ENCODE measurements at places on chromosomes 6 and 20.

DNA sequence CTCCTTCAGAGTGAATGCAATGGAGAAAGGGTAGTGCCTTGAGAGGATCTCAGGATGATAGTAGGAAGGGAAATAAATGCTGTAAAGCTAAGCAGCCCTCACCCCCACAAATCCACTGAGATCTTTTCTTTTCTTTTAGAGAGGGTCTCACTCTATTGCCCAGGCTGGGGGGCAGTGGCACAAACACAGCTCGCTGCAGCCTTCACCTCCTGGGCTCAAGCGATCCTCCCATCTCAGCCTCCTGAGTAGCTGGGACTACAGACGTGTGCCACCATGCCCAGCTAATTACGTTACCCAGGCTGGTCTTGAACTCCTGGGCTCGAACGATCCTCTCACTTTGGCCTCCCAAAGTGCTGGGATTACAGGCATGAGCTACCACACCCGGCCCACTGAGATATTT, 16.0 kb upstream of the AVP start:
- DNase-seq, result no peak

DNA sequence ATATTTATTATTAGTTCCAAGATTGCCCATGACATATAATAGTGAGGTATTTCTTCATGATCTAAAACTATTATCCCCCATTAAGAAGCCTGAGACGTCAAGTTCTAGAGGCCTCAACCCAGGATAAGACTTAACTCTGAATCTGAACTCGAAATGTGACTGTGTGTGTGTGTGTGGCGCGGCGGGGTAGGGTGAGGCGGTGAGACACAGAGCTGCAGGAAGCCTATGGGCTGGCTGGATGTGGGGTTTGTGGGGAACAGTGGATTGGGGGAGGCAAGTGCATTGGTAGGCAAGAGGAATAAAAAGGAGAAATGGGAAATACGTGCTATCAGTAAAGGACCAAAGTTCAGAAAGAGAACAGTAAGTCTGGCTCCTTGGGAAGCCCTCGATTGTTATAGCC, 66.5 kb upstream of the RNF146 start:
- no peak for DNase-seq

- no peak for DNase-seq
Measured at GRCh38 chr6:15800841-15801617, 138.2 kb upstream of the DTNBP1 start.

GRCh38 chr6:143248359-143248758, 187.7 kb downstream of the AIG1 start:
- no peak for DNase-seq

- no peak for DNase-seq
Measured at GRCh38 chr20:15176929-15177328, 839.5 kb upstream of the FLRT3 start.

- no peak for DNase-seq
Measured at GRCh38 chr6:155278319-155279049, 14.7 kb downstream of the CLDN20 start.

DNA sequence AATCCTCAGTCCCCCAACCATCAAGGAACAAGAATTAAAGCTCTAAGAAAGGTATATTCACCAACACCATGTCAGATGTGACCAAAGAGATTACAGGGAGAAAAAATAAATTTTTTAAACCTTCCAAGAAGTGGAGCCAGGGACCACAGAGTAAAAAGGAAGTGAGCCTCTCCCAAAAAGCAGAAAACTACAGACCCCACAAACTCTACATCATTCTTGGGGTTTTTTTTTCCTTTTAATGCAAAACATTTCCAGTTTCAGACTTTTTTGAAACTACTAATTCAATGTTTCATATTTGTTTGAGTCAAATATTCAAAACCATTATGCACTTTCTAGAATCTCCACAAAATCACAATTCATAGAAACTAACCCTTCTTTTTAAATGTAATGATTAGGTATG, 6.8 kb upstream of the IL17F start:
- no peak for DNase-seq

DNA sequence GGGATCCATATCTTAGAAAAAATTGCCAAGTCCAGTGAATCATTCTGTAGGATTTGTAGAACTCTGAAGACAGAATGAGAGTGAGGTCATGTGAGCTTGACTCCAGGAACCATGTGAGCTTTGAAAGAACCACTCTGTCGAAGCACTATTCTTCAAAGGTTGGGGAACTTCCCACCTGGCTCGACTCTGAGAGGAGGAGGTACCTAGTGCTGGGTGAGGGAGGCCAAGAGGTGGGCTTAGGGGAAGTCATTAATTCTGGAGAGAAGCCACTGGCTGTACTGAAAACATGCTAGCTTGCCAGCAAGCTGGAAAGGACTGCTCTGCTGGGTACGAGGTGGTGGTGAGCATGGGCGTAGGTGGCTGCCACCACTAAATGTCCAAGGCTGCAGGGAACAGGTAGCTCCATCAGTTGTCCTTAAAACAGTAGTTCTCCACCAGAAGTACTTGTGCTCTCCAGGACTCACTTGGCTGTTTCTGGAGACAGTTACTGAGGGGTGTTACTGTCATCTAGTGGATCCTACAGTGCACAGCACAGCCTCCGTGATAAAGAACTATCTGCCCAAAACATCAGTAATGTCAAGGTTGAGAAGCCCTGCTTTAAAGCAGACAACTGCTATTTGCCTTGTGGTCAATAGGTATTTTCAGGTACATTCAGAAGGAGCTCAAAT, 34.7 kb upstream of the SYNJ2 start:
- DNase-seq, result no peak

GRCh38 chr6:118367314-118367713, 180.8 kb upstream of the PLN start:
- no peak for DNase-seq

DNA sequence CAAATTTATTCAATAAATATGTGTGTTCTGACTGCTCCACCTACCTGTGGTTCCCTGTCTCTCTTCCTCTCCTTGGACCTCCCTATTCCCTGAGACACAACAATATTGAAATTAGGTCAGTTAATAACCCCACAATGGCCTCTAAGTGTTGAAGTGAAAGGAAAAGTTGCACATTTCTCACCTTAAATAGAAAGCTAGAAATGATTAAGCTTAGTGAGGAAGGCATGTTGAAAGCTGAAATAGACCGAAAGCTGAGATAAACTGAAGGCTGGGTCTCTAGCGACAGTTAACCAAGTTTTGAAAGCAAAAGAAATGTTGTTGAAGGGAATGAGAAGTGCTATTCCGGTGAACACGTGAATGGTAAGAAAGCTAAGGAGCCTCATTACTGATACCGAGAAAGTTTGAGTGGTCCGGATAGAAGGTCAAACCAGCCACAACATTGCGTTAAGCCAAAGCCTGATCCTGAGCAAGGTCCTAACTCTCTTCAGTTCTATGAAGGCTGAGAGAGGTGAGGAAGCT, 34.1 kb downstream of the UST start:
- DNase-seq, result no peak

GRCh38 chr6:107869871-107870270, 45.8 kb upstream of the SCML4 start:
- no peak for DNase-seq

DNA sequence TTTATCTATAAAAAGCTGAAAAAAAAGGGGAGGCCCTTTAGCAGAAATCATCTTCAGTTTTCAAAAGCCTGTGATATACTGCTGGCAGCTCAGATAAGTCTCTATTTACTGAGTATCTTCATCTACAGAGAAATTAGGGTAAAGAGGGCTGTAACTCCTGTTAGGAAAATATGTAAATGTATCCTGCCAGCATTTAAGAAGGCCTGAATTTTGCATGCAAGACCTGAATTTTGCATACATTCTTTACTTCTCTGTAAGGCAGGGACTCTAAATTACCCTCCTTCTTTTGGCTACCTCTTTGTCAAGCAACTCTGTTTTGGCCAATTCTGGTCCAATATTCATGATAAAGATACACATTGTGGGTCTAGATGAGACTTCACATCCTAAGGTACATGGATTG, 150.6 kb upstream of the SPACA1 start:
- DNase-seq, result no peak

DNA sequence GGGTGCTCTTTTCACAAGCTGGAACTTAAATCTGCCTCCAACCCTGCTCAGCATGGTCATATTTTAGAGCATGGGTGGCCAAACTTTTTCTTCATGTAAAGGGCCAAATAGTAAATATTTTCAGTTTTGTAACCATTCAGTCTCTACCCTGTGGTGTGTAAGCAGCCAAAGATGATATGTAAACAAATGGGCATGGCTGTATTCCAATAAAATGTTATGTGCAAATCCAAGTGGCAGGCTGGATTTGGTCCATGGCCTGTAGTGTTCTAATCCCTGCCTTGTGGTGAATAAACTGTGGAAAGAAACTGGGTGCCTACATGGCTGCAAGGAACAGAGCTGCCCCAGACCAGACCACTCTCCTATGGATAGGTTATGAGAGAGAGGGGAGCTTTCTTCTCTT, 32.7 kb downstream of the OGFRL1 start:
- DNase-seq, result no peak

- DNase-seq, result peak; percentile 60
Measured at GRCh38 chr20:46801003-46801702, 91.7 kb downstream of the SLC2A10 start.

DNA sequence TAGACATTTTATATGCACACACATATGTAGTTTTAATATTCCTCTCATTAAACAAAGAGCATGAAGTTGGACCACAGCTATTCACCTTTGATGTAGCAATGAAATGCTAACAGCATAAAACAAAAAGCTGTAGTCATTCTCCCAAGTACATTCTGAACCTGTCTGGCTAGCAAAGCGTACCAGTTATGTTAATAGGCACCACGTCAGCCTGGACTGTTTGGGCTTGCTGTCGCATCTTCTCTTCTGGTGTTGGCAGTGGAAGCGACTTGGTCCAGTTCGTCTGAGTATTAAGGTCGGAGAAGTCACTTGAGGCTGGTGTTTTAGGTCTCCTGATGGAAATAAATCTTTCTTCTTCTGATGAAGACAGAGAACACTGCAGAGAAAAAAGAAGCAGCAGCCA, 42.8 kb downstream of the HEBP2 start:
- DNase-seq, result no peak

DNA sequence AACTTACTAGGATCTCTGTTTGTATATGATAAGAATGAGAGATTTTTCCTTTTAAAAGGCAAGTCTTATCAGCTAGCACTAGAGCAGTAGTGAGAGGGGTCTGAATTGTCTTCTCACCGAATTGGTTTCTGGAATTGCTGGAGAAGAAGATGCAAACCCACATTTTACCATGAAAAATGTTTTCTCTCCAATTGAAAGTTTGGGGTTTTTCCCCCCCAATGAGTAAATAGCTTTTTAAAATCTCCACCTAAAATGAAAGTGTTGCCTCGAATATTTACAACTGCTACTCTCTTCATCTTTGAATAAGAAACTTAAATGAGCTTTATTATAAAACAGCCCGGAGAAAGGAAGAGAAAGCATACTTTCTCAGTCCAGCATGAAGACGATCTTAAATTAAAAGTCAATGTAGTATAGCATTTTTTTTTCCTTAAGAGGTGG, 1.8 kb downstream of the TCF21 start:
- DNase-seq, result no peak

GRCh38 chr6:143336446-143337152, 113.9 kb downstream of the ADAT2 start:
- DNase-seq, result no peak

- no peak for DNase-seq
Measured at GRCh38 chr6:36479256-36479655, 36.5 kb downstream of the KCTD20 start.

GRCh38 chr6:37882292-37882691, 62.8 kb downstream of the ZFAND3 start:
- DNase-seq, result no peak

- DNase-seq, result no peak
Measured at GRCh38 chr6:141726248-141726647, 406.5 kb upstream of the GJE1 start.

DNA sequence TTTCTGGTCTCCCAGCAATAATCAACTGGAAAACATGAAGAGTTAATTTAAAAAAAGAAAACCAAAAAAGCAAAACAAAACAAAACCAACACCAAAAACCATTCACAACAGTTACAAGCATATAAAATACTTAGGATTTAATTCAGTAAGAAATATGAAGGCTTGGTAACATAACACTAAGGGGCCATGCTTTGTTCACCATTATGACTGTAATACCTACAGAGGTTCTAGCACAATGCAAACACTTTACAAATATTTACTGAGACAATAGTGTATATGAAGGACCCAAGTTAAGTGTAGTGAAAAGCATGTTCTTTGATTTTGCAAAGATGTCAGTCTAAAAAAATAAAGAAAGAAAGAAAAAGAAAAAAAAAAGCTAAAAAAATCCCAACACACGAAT, 109.8 kb upstream of the EMILIN3 start:
- DNase-seq, result no peak

DNA sequence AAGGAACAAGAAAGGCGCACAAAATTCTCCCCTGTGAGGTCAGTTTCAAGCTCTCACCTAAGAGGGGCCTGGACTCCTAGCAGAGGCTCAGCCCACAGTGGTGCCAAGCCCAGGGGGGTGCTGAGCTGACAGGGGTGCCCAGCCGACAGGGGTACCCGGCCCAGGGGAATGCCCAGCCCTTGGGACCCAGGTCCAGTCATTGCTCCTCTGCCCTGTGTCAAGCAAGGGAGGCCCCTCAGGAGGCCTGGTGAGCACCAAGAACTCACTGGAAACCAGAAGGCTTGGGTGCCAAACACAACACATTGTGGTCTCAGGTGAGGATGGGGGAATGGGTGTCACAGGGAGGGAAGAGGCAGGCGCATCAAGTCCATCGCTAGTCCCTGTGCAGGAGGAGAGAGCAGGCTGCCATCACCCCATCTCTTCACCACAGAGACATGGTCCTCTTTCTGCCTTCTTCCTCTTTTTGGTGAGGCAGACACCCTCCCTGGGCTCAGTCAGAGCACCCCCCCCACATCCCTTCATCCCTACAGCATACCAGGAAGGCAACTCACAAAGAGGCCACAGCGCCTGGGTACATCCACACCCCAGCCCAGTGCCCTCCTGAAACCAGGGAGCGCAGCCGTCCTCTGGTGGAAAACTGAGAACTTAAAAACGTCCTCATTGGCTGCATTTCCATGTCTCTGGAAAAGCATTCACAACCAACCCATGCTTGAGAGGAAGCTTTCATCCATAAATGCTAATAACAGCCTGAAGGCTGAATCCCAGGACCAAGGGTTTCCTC, 111.3 kb downstream of the BANF2 start:
- no peak for DNase-seq

DNA sequence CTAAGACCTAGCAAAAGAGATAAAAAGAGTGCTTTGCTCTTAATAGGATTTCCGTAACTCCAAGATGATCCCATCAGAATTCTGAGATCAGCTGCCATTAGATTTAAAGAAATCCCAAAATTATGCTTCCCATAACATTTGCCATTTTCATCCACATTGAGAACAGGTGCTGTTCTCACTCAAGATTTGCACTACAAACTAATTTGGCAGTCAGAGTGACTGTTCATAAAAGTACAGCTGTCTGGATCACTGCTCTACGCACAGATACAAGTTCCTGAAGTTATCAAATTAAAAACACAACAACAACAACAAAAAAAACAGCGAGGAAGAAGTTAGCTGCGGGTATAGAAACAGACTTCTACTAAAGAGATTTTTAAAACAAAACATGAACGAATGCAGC, 58.1 kb downstream of the ASCC3 start:
- DNase-seq, result no peak

DNA sequence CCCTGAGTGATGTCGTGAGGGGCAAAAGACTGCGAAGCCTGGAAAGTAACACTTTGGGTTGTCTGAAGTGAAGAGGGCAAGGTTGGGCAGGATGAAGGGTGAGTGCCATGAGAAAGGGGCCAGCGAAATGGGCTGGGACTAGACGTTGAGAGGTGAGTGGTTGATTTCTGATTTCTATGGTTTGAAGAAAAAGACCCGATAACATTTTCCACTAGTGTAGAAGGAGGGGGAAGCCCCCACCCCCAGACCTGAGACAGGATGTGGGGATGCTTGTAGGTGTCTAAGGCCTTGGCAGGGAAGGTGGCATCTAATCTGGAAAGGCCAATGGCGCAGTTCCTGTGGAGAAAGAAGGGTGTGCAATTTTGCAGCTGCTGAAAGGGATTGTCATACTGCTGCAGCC, 25.3 kb upstream of the KIF3B start:
- no peak for DNase-seq
